NCI-H510A (cell line): ENCODE measurements at places on chromosomes 16 and 17.

DNA sequence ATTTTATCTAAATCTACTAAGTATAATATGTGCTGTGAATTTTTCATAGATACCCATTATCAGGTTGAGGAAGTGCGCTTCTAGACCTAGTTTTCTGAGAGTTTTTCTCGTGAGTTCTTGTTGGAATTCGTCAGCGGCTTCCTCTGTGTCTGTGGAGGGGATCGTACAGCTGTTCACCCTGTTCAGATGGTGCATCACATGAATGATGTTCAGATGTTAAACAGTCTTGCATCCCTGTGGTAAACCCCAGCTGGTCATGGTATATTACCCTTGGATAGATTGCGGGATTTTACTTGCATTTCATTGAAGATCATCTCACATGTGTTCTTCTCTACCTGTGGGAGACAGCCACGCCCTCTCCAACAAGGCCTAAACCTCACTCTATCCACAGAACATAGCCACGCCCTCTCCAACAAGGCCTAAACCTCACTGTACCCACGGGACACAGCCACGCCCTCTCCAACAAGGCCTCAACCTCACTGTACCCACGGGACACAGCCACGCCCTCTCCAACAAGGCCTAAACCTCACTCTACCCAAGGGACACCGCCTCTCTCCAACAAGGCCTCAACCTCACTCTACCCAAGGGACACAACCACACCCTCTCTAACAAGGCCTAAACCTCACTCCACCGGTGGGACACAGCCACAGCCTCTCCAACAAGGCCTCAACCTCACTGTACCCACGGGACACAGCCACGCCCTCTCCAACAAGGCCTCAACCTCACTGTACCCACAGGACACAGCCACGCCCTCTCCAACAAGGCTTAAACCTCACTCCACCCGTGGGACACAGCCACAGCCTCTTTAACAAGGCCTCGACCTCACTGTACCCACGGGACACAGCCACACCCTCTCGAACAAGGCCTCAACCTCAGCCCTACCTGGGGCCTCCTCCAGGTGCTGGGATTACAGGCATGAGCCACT is 180.2 kb upstream of the CHMP6 start:
- no peak for DNase-seq

DNA sequence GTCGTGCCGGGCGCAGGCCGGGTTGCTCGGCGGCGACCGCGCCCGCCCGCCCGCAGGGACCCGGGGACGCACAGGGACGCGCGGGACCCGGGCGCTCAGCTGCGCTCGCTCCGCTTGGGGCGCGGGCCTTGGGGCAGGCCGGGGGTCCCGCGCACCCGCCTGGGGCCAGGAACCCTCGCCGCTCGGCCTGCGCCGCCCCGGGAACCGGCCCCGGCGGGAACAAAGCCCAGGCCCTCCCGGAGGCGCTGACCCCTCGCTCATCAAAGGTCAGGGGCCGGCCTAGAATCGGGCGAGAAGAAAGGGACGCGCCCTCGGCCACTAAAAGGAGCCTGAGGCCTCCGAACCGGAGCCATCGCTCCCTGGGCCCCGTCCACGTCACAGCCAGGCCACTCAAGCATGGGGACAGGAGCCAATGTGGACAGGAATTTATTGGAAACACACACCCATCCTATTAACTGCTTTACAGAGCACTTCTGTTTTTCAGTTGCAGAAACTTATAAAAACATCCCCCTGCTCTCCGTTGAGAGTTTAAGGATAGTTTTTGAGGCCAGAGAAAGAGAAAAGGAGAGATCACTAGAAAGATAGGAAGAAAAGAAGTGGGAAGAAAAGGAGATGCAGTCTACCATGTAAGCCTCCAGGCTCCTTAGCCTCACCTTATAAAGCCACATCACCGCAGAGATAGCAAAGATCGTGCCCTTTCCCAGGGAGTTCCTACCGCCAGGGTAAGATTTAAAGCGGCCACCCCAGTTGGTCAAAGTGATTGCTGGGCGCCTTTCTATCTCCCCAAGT is 558 bp upstream of the ZFHX3 start:
- no peak for DNase-seq

DNA sequence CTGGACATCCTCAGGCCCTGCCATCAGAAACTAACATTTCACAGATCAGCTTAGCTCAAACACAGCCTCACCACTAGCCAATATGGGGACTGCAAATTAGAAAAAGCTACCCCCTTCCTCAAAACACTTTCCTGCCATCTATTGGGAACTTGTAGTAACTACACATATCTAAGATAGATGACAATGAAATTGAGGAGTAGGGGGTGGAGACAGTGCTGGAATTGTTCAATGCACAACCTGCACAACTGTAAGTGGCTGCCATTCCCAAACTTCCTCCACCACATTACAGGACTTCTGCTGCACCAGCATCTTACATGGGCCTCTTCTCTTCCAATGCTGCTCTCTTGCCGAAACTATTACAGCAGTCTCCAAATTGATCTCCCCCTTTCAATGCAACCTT is 21.9 kb downstream of the AIPL1 start:
- DNase-seq, result no peak

DNA sequence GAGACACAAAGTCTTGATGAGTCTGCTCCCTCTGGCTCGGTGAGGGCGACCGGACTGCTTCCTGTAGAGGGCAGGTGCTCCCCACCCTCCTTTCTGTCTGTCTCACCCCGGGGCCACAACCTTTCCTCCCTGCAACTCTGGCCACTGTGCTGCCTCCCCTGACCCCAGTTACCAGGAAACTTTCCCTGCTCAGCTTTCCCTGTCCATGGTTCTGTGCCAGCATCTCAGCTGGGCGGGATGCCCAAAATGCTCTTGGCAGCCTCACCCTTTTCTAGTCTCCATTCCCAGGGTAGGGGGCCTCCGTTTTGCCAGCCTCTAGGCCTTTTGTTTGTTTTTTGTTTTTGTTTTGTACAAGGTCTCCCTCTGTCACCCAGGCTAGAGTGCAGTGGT is 1.4 kb downstream of the PLD2 start:
- no peak for DNase-seq

DNA sequence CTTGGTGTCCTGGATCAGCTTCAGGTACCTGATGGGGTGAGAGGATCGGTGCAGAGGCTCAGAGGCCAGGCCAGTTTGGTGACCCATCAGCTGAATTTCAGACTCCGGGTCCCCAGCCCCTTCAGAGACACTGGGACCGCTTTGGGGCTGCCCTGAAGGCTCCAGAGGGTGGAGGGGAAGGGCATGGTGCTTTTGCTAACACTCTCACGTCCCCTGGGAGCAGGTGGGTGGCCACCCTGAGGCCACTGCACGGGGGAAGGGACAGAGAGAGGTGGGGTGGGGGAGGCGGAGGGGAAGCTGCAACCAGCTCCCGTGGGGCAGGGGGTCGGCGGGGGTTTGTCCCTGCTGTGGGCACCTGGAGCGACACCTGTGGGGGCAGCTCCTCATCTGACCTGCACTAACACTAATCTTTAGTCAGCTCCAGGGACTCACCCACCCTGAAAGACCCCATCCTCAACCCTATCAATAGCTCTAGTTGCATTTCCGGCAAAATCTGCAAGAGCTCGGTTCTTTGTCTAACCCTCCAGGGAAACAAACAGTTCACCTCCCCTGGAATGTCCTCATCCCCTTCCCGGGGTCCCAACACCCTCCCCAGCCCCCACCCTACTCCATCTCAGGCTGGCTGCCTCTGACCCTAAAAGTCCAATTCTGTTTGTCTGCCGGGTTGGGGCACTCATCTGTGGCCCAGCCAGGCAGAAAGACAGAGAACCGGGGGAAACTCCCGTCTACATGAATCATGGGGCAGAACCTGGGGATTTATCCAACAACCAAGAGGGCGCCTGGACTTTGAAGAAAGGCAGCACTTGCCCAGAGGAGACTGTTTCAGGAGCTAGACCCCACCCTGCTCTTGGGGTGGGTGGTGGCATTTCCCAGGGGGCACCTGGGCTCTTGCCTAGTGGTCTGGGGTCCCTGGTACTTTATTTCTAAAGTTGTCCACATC is 91.9 kb upstream of the CBX4 start:
- no peak for DNase-seq
